Prostate gland (tissue), 2 donors: ENCODE measurements at places on chromosomes 16 and 17.

DNA sequence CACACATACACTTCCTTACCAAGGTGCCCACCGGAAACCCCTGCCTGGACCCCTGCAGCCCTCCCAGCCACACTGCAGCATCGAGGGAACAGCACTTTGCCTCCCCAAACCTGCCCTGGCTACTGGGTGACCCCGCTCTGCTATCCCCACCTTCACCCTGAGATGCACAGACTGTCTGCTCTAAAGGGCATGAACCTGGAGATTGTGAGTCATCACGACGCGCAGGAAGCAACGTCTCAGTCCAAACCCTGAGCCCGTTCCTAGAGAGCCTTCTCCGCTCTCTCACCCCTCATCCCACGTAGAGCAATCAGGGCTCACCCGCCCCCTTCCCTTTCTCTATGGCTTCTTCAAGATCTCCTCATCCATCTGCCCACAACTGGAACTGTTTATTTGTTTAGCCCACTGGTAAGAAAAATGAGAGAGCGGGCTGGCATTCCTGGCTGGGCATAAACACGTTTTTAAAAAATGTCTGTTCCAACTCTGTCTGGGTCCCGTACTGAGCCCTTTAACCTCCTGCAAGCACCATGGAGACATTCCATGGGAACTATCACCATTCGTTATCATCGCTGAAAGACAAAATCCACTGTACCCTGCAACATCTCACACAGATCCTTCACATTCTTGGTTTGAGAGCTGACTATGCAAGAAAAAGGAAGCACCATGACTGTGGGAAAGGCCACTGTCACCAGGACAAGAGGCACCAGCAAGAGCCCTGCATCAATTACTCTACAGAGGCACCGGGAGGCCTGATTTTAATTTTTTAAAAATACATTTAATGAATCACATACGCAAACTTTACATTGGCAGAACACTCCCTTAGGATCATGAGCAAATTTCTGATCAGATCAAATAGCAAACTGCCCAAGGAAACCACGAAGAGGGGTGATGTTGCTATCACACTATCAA, 28.2 kb downstream of the ZFHX3 start:
- DNase-seq = no peak

DNA sequence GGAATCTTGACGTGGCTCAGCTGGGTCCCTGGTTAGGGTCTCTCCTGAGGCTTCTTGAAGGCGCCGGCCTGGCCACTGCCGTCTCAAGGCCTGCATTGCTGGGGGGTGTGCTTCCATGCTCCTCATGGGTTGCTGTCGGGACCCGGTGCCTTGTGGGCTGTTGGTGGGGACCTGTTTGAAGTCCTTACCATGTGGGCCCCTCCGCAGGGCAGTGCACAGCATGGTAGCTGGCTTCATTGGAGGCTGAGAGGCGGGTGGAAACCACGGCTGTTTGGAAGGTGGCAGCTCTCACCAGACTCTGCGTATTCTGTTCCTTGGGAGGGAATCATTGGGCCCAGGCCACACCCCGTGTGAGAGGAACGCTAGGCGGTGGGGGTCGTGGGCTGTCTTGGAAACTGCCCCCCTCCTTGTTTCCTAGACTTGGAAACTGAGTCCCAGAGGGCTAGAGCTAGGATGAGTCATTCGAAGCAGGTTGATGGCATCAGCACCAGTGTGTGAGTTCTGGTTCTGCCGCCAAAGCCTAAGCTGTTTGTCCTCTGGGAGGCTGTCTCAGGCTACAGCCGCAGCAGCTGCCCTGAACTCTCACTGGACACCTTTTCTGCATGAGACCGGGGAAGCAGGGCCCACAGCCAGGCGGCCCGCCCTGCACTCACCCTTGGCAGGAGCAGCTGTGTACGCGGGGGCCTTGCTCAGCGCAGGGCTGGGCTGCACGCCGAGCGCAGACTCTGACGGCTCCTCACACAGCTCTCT, 35.2 kb downstream of the ZNF750 start:
- peak; percentile 61 for DNase-seq

- DNase-seq = no peak
These were observed 106.9 kb downstream of the RGS9 start for GRCh38 chr17:65243838-65244625.

GRCh38 chr17:77042476-77043231, 98.1 kb upstream of the SEC14L1 start:
- no peak for DNase-seq

- no peak for DNase-seq
These were observed 24.9 kb upstream of the CACNG4 start for GRCh38 chr17:66939461-66940114.

GRCh38 chr17:39700148-39700987, 504 bp downstream of the ERBB2 start:
- no peak for DNase-seq

DNA sequence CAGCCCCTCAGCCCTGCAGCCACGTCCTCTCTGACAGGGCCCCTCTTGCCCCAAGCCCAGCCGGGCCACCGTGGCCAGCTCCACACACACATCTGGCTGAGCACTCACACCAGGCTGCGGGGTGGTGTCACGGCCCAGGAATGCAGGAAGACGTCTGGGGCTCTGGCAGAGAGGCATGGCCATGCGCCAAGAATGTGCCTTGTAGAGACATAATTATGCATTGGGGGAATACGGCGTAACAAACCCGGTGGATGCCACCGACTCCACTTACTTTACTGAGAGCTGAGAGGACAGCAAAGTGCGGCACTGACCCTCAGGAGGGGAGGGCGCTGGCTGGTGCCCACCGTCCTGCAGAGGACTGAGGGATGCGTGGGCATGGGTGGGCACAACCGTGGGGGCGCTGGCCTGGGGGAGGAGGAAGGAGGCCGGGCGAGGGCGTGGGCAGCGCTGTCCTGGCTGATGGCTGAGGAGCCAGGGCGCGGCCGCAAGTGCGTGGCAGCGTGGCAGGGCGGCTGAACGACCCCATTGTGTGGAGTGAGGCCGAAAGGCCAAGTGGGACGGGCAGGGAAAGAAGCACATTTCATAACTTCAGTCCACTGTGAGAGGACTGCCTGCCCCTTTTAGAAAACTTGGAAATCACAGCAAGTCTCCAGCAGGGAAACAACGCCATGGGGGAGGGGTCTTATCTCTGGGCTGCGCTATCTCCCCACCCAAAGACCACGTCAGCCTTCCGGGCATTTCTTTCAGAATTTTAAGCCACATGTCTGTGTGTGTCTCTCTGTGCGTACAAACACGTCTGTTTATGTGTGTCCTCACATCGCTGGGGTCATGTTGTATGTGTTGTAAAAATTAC, 30.6 kb downstream of the METRNL start:
- DNase-seq = peak; percentile 89

DNA sequence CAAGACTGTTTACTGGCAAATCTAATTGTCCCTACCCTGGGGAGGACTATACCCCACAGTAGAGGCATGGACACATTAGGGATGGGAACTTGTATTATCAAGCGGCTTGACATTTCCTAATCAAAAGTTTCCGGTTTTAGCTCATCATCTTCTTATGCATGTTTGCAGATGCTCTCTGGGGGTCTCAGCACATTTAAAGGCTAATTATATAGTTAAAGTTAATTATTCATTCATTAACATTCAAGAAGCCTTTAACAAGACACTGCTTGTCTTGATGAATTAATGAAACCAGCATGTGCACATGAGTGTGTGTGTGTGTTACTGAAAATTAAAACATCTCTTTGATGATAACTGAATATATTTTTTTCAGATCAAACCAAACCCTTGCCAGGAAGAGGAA, 377.1 kb downstream of the GRIN2A start:
- no peak for DNase-seq

- DNase-seq = no peak
These were observed 1.8 kb downstream of the BTBD17 start for GRCh38 chr17:74359916-74360315.

GRCh38 chr17:38533241-38533640, 72.5 kb downstream of the SRCIN1 start:
- no peak for DNase-seq

DNA sequence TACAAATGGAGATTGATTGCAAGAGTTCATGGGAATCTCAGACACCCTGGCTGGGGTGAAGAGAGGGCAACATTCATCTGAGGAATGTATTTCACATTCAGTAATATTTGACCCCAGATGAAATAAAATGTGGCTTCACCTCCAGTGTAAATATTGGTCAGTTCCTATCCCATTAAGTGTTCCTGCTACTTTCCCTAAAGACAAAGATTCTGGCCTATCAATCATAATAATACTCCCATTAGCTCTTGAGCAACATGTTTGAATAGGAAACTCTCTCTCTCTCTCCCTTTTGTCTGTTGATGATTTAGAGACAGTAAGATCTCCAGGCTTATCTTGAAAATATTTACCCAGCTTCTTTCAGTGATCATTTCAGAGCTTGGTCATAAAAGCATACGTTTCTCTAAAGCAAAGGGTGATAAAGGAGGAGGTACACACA, 70.1 kb downstream of the KCNJ2 start:
- no peak for DNase-seq

GRCh38 chr17:62566996-62567578, 60.4 kb upstream of the MRC2 start:
- no peak for DNase-seq

DNA sequence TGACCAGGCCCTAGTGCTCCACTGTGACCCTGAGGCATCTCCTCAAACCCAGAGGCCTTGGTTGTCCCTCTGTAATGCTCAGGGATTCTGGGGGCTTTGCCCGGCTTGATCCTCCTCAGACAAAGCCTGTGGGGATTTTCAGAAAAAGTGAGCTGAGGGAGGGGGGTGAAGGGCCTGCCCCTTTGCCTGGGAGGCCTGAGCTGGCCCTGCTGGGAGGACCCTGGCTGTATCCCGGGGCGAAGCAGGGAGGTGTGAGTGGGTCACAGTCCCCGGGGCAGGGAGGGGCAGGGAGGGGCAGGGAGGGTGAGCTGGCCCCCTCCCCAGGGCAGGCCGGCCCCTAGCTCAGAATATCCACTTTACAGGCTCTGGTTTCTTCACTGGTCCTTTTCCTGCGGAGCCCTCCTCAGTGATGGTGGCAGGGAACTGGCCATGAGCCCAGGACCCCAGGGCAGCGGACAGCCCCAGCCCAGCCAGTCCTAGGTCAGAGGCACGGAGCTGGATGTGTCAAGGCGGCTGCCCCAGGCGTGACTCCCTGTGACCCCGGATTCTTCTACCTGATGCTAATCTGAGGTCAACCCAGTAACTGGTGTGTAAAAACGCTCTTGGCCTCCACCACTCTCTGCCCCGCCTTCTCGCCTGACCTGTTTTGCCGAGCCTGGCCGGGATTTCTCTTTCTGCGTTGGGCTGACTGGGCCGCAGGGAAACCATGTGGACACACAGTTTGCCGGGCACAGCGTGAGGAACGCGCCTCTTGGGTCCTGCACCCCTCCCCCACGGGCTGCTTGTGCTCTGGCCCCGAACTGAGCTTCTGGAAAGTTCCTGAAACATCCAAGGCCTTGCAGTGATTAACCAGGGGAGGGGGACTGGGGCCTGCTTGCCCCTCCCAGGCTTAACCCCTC, 5.8 kb upstream of the FASN start:
- DNase-seq = peak; percentile 93

- no peak for DNase-seq
These were observed 76.9 kb upstream of the PSMD7 start for GRCh38 chr16:74219706-74220105.

DNA sequence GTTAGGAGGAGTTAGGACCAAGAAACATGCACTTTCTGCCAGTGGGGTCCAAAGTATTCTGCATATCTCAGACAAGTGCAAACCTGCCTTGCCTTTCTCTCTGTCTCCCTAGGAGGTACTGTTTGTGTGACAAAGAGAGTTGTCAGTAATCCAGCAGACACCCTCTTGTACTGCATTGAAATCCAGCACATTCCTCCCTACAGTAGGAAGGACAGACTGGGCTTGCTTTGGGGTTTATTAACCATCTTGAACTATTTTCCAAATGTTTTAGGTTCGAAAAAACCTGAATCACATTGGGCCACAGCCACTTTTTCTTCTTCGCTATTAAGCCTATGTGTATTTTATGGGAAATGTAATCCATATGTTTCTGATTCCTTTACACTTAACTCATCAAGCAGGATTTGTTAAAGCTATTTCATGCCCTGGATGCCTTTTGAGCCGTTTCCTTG, 204.2 kb upstream of the KCNJ16 start:
- peak; percentile 13 for DNase-seq

DNA sequence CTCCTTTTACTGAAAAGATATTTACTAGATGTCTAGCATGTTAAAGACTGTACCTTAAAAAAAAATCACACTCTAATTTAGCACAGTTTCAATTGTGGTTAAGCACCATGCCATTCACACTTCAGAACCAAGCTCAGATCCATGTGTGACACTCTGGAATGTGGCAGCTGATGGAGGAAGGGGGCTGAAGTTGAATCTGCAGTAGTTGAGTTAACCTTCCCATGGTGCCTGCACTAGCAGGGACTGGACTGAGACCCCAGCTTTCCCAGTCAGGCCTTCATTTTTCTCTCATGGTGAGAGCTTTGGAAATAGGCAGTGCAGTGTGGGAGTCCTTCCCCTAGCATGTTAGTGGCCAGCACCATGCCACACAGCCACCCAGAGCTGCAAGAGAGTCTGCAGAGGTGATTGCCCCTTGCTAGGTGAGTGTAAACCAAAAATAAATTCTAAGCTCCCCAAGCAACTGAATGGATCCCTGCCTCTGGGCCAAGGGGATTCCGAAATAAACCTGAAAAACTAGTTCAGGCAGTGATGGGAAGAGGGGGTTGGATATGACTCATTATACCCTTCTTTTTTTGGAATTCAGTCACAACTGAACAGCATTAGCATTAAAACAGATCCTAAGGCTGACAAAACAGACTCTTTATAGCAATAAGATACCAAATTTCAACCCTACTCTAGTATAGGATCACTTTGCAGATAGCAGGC, 208.5 kb downstream of the WWOX start:
- DNase-seq = no peak

GRCh38 chr17:64094412-64094811, 35.5 kb downstream of the ERN1 start:
- no peak for DNase-seq

GRCh38 chr16:14249291-14250032, 178.3 kb downstream of the MRTFB start:
- DNase-seq = no peak

GRCh38 chr16:86099326-86099725, 200.4 kb downstream of the IRF8 start:
- DNase-seq = no peak

GRCh38 chr16:49416001-49416675, 42.5 kb downstream of the C16orf78 start:
- no peak for DNase-seq

GRCh38 chr16:50185005-50185505, 31.9 kb downstream of the TENT4B start:
- DNase-seq = no peak
